ENCODE measurements at places on chromosomes 4 and X.

GRCh38 chr4:11611868-11612267 lies 183.2 kb upstream of the HS3ST1 start:
- DNase-seq: no peak

DNA sequence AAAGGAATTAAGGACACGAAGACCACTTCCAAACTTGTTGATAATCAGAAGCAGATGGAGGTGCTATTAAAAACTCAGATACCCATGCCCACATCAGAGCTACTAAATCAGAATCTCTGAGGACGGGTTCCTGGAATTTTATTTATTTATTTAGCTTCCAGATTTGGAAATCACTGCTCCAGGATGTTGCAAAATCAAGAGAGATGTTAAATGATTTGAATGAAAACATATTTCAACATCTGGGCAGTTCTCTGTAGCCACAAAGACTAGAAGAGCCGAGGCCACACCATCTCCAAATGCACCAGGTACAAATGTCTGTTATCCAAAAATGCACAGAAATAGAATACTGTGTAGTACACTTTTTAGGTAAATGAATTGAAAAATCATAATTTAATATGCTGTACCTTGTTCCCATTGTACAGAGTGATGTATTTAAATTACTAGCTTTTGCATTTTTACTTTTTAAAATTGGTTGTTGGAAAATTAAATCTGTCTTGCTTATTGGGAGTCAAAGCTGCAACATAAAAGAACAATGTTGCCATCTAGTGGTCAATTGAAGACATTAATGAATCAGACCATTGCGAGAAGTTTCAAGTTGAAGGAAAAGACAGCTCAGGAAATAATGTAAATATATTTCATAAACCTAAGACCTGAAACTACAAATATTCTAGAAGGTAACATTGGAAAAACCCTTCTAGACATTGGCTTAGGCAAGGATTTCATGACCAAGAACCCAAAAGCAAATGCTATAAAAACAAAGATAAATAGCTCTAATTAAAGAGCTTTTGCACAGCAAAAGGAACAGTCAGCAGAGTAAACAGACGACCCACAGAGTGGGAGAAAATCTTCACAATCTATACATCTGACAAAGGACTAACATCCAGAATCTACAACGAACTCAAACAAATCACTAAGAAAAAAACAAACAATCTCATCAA lies 151.3 kb upstream of the TTC29 start:
- peak; percentile 74 for DNase-seq

DNA sequence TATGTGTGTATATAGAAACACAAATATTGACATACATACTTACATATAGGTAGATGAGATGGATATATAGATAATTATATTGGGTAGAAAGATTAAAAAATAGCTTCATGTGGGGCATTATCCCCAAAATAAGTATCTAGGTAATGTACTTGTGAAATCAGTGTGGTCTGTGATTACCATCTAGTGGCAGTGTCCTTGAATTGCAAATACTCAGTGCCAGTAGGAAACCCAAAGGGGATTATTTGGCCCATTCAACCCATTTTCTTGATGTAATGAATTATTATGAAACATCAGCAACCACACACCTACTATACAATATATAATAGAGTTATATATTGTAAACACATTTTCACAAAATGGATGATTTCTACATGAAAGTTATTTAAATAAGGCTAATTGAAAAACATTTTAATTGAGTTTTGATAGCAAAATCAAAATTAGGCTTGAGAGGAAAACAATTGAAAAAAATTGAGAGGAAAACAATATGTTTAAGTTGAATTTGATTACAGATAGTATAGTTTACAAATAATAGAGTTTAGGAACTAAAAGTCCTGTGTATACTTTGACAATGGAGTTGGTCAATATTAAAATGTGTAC lies 389.4 kb downstream of the GALNTL6 start:
- peak; percentile 72 for DNase-seq

DNA sequence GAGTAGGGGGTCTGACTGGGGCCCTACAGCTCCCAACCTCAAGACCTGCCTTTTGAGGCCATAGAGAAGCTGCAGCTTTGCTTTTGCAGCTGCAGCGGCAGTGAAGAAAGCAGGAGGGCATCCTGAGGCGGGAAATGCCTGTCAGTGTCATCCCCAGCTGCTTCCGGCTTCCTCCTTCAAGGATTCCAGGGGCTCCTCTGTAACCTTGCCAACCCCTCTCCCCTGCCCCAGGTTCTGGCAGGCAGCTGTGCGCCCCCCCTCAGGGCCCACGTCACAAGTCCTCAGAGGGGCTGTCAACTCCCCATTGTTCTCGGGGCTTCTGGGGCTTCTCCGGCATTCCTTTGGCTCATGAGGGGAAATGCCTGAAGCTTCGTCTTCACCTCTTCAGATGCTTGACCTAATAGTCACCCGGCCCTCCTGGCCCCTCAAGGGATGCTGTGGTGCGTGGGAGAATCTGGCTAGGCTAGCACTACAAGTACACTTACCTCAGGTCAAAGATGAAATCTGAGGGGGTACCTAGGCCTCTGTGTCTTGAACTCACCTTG lies 31.9 kb downstream of the APLN start:
- DNase-seq: no peak

GRCh38 chrX:25015486-25016360 lies at the start of gene ARX:
TSS of gene ARX (minus strand) at chrX:25015965. CDS start at chrX:25015737, 228 bp downstream.
- DNase-seq: peak; percentile 31

GRCh38 chr4:37662861-37663390 lies 23.2 kb downstream of the RELL1 start:
- DNase-seq: no peak

DNA sequence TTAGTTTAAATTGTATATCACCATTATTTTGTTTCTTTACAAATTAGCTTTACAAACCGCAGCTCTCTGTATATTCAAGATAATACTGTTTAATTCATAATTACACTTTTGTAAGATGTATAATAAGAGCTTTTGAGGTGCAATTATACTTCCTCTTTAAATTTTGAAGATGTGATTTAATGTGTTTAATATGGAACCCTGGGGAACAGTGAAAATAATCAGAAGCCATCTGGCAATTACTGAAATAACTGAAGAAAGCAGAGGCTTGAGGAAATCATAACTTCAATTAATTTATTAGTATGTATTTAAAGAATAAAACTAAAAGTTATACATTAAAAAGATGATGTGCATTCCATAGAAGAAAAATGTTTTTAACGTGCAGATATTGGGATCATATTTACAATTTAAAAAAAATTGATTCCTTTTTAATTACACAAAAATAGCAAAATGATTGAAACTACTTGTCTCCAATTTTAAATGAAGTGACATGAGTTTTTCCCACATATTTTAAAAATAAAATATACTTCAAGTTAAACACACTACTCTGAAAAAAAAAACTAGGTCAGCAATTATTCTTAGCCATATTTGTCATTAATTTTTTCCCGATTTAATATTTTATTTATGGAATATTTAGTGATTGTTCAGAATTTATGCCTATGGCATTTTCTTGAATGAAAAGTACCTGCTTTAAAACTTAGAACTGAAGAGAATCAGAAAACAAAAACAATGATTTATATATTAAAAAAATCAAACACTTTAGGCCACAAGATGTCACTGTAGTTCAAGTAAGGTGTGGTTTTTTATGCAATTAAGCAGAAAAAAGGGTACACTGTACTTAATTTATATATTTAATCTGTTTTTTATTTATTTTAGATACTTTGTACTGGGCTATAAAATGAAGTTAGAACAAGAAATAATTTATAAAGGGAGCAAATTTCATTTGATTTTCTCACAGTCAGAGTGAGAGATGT lies 942.7 kb upstream of the NDST4 start:
- DNase-seq: peak; percentile 53

- peak; percentile 54 for DNase-seq
Measured at GRCh38 chr4:153705743-153706468, 21.8 kb downstream of the TLR2 start.

GRCh38 chr4:94595880-94596483 lies 144.2 kb downstream of the PDLIM5 start:
- DNase-seq: peak; percentile 73

- peak; percentile 84 for DNase-seq
Measured at GRCh38 chr4:122758033-122758432, 25.5 kb downstream of the BBS12 start.

DNA sequence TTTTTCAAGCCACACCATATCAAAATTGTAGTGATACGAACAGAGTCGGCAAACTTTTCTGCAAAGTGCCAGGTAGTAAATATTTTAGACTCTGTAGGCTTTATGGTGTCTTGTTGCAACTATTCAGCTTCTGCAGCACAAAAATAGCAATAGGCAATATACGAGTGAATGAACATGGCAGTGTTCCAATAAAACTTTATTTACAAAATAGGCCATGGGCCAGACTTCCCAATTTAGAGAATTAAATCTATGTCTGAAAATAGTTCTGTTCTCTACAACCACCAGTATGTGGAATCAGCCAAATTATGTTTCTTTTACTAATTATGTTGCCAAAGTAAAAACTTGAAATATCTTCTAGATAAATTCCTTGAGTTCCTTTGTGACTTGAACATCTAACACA lies 56.5 kb downstream of the NCAPG start:
- no peak for DNase-seq

DNA sequence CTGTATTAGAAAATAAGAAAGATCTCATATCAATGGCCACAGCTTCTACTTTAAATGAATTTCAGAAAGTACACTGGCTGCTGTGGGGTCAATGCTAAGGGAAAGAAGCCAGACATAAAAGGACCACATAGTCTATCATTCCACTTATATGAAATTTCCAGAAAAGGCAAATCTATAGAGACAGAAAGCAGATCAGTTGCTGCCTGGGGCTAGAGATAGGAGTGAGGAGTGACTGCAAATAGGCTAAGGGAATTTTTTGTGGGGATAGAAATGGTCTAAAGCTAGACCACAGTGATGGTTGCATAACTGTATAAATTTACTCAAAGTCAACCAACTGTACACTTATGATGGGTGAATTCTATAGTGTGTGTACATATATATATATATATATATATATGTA lies 8.3 kb downstream of the GAB3 start:
- peak; percentile 68 for DNase-seq

DNA sequence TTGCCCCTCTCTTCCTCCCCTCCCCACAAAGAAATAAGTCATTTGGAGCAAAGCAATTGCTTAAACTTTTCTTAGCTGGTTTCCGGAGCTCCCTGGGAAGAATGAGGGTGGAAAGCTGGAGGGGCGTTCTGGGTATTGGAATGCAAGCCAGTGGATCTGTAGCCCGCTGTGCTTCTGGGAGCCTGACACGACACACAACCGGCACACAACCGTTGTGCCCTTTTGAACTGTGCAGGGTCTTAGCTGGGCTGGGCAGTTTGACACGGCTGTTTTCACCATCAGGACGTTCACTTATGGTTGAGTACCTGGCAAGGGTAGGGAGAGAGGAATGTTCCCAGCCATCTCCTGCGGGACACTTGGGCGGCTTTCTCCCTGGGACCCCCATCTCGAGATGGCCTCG lies 38.3 kb downstream of the SHROOM2 start:
- DNase-seq: no peak

GRCh38 chrX:153974003-153974725 lies 1.6 kb downstream of the TMEM187 start:
- DNase-seq: no peak

- DNase-seq: peak; percentile 80
Measured at GRCh38 chr4:37802068-37802666, 24.3 kb upstream of the PGM2 start.

GRCh38 chrX:154800478-154801210 lies 4.6 kb downstream of the MPP1 start:
- peak; percentile 36 for DNase-seq

DNA sequence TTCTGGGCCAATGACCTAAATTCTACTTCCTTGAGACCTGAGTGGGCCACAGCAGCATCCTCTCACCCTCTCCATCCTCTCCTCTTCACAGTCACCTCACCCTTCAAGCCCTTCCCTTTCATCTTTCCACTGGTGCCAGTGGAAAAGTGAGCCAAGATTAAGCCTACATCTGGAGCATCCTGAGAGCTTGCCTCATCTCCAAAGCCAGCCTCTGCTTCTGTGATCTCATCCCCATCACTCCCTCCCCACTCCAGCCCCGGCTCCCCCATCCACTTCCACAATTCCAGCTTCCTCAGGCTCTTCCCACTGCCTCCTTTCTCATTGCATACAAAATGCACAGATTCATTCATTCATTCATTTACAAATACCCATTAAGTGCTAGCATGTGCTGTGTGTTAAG lies 10.1 kb upstream of the RASL11B start:
- no peak for DNase-seq

DNA sequence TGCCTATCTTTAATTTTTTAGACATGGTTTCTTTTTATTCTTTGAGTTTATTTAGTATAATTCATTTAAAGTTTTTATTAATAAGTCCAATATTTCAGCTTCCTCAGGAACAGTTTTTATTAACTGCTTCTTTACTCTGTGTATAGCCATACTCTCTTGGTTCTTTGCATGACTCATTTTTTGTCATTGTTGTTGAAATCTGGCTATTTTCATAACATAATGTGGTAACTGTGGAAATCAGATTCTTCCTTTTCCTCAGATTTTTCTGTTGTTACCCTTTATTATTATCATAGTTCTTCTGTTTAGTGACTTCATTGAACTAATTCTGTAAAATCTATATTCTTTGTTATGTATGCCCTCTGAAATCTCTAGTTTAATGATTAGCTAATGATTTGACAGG lies 124.9 kb upstream of the CYSLTR1 start:
- no peak for DNase-seq

DNA sequence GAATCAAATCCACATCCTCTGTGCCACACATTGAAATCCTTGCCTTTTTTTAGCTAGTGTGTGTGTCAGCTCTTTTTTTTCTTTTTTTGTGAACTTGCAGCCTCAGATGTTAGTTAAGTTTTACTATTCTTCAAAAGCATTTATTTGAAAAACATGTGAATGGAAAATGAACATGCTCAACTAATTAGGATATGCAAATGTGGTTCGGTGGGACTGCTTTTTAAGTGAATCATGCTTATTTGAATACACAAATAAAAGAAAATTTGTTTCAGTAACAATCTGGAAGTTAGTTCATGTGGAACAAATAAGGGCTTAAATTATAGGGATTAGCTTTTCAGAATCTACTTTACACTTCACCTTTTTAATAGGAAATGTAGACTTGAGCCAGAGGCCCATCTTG lies 751.5 kb upstream of the FAM241A start:
- no peak for DNase-seq

DNA sequence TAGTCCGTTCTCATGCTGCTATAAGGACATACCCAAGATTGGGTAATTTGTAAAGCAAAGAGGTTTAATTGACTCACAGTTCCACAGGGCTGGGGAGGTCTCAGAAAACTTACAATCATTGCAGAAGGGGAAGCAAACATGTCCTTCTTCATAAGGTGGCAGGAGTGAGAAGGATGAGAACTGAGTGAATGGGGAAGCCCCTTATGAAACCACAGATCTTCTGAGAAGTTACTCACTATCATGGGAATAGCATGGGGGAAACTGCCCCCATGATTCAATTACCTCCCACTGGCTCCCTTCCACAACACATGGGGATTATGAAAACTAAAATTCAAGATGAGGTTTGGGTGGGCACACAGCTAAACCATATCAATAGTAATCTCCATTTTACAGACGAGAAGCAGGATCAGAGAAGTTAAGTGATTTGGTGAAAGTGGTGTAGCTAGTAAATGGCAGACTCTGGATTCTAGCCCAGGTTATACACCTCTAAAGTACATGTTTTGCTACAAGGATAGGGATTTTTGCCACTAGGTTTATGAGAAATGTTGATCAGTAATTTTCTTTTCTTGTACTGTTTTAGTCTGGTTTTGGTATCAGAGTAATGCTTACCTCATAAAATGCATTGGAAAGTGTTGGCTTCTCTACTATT lies 47.3 kb upstream of the C1GALT1C1 start:
- DNase-seq: no peak

All from OCI-M1 (cell line).